Mesendoderm (in vitro differentiated cells): ENCODE measurements at places on chromosomes 1 and 21.

- DNase-seq, result peak; percentile 74
These were observed 545 bp downstream of the PATJ start for GRCh38 chr1:61742620-61743430.

DNA sequence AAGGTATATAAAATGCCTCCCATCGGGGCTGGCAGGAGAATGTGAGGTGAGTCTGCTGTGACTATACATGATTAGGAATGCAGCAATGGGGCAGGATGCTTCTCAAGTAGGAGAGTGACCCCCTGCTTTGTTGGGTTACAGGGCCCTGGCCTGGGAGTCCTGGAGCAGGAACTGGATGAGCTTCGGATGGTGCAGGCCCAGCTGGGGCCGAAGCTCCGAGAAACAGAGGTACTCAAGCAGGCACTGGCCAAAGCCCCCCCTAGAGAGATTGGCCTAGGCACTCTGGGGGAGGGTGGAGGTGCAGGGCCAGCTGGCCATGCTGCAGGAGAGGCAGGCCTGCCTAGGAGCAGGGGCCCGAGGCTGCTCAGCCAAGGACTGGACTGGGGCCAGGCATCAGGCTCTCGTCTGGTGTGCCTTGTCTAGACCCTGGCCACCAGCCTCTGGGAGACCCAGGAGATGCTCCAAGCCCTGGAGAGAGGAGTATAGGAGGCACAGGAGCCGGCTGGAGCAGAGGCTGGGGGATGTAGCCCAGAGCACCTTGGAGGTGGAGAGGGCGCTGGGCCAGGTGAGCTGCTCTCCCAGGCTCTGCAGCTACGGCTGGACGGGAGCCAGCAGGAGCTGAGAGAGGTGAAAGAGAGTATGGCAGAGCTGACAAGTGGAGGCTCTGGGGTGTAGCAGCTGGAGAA is 32.8 kb upstream of the PKP1 start:
- no peak for DNase-seq

GRCh38 chr1:217048104-217048707 is 325.0 kb upstream of the ESRRG start:
- peak; percentile 82 for DNase-seq

GRCh38 chr1:203082571-203083462 is 3.0 kb downstream of the MYOG start:
- peak; percentile 44 for DNase-seq

- DNase-seq, result no peak
These were observed 43.1 kb upstream of the PIGC start for GRCh38 chr1:172486805-172487454.

DNA sequence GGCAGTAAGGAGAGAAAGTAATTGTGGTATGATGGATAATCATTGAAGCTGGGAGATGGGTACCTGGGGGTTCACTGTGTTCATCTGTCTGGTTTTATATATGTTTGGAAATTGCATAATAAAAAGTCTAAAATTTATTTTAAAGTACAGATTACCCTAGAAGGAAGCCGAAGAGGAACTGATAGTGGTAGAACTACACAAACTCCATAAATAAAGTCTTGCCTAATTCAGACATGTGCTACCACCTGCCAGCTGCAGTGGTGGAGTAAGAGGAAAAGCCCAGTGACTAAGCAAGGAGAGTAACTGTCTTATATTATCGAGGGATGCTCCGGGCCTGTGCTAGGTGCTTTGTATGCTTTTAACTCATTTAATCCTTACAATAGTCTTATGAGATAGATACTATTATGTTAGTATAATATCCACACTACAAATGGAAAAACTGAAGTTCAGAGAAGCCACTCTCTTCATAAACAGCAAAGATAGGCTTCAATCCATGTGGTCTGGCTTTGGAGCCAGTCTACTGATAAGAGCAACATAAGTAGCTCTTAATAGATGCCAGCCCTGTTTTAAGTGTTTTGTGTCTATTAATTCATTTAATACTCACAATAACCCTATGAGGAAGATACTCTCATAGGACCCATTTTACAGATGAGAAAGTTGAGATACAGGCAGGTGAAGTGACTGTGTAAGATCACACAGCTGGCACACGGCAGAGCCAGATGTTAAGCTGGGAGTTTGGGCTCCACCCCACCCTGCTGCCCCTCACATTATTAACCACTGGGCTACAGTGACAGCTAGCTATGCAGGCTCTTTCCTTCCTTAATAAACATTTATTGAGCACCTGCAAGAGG is 56.8 kb upstream of the HNRNPU start:
- no peak for DNase-seq

DNA sequence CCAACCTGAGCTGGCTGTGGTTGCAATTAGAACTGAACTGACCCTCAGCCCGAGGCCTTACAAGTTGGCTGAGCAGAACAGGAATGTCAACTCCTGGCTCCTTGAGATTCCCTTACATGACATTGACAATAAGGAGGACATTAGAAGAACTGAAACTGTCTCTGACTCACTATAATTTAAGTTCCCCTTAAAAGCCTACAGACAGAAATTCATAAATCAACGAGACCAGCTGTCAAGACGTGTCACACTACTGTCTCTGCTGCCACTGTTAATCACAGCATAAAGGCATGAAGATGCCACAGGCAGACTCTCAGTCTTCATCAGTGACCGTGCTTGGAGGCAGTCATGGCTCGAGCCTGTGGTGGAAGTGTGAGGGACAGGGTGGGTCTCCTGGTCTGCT is 168.8 kb downstream of the GABPA start:
- no peak for DNase-seq

- peak; percentile 47 for DNase-seq
These were observed at the start of gene NCMAP for GRCh38 chr1:24555591-24556413. TSS of gene NCMAP (plus strand) at chr1:24556087. CDS start at chr1:24595431, 39,344 bp downstream.

DNA sequence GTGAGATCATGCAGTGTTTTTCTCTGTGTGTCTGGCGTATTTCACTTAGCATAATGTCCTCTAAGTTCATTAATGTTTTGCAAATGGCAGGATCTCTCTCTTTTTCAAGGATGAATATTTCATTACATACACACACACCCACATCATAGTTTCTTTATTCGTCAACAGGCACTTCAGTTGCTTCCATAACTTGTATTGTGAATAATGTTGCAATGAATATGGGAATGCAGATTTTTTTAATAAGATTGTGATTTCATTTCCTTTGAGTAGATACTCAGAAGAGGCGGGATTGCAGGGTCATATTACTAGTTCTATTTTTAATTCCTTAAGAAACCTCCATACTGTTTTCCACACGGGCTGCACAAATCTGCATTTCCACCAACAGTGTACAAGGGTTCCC is 134.0 kb downstream of the CLEC20A start:
- no peak for DNase-seq

DNA sequence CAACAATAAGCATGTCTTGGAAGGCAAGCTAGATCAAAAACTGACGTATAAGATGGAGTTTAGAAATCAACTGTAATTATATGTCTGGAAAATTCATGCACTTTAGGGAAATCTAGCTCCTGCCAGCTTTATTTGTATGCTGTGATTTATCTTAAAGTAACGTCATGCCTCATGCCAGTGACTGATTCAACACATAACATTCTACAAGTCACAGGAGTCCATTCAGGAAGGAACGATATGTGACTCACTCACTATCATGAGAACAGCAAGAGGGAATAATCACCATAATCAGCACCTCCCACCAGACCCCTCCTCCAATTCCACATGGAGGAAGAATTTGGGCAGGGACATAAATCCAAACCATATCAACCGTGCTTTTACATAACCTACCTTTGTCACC is 682.4 kb upstream of the ADAMTS5 start:
- DNase-seq, result no peak

GRCh38 chr1:247079141-247079874 is 697 bp upstream of the ZNF670 start:
- peak; percentile 75 for DNase-seq

DNA sequence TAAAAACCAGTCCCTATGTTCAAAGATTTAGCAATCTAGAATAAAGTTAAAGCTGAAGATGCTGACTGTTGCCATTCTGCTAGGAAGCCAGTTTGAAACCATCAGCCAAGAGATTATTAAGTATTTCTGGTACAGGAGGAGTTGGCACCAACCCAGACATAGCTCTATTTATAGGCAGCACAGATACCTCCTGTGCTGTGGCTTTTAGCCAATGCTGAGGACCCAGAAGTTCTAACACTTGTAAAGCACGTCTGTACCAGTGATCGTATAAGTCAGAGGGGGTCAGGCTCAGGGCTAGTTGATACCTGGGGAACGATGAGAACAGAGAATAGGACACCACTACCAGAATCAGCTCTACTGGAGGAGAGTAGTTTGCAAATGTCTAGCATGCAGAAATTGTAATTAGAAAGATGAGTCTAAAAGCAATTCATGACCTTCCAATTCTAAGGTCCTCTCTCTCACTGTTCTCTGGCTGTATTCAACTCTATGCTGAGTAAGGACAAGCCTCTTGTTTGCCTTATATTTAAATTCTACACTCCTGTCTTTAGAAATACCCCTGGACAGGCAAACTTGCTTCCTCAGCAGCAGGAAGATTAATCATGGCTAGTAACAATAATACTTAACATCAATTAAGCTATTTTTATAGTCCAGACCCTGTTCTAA is 96.8 kb upstream of the PALMD start:
- no peak for DNase-seq

DNA sequence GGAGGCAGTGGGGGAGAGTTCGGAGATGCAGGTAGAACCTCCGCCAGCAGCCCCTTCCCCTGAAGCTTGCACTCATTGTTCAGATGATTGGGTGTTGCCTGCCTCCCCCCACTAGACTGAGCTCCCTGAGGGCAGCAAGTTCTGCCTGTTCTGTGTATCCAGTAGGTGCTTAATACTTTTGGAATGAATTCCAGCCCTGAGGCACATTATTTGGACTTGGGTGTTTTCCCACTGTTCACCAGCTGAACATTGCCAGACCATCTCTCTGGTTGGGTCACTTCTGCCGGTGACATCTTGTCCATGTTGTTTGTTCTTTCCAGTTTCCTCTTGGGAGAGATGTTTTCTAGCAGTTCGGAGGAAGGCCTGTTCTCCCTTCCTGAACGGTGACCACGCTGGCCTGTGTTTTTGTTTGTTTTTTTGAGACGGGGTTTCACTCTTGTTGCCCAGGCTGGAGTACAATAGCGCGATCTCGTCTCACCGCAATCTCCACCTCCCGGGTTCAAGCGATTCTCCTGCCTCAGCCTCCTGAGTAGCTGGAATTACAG is 48.7 kb downstream of the SPSB1 start:
- no peak for DNase-seq

DNA sequence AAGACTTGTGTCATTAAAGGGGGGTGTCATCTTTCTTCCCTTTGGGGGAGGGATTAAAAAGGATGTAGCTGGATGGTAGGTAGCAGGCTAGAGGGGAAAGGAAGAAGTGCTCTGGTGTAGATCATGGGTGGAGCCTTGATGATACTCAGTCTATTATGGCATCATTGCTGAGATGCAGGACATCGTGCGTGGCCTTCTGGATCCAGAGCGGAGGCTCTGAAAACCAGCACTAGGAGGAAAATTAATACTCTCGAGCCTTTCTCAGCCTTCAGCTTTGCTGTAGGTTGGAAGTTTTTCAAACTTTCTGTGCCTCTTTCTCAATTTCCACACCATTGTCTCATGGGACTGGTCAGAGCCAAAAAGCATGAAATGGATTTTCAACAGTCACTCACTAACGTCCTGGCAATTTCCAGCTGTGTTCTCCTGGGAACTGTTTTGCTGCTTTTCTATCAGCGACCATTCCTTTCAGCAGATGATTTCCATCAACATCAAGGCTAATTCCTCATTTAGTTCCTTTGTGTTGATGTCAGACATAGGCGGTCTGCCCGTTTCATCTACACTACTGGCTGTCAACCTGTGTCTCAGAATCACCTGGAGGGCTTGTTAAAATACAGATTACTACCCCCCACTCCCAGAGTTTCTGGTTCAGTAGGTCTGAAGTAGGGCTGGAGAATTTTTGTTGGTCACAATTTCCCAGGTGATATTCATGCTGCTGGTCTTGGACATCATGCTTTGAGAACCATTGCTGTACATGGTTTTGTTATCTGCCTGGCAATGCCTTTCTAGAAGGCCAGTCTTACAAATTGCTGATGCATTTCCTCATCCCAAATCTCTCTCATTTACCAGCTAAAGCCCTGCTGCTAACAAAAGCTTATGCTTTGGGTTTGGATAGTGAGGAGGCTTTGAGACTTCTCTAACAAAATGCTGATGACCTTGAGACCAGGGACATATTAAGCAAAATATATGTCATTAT is 7.7 kb downstream of the CACNA1E start:
- no peak for DNase-seq

DNA sequence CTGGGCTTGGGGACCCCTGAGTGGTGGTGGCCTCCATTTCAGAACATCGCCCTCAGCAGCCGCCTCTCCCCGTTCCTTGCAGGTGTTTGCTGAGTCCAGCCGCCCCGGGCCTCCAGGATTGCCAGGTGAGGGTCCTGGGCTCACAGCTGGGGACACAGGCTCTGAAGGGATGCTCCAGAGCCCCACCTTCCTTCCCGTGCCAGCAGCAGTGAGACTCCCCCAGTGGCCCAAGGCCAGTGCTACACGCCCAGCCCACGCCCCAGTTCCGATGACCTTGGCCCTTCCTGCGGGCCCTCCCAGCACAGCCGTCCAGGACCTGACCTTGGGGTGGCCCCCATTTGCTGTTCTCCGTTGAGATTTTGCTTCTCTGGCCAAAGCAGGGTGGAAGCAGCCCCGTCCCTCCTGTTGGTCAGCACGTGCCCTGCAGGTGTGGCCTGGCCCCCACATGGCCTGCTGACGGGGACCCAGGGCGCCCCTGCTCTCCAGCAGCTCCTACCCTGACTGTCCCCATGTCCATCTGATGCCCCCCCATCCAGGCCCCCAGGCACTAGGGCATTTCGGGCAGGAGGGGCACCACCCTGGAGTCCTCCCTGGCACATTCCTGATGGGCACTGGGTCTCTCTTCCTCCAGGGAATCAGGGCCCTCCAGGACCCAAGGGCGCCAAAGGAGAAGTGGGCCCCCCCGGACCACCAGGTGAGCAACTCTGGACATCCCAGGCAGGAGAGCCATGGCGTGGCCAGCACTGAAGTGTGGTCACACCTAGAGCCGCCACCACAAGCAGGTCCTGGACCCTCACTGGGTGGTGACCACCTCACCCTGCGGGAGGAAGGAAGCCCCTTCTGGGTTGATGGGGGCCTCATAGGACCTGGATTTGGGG is 45.0 kb downstream of the SLC19A1 start:
- DNase-seq, result no peak

GRCh38 chr1:214584805-214585766 is 17.9 kb upstream of the CENPF start:
- DNase-seq, result peak; percentile 72
